Pericardium fibroblast (primary cell): ENCODE measurements at places on chromosomes 4 and X. TPM values are rescaled to one million over a fixed set of nuclear protein-coding genes. Genes with fewer than 3 reads are reported as not detected.

STAP1 gene
- not detected in 2 replicates for total RNA-seq

NCAPG gene
- 0.70 and 4.8 TPM in 2 replicates for total RNA-seq

RAB41 gene
- total RNA-seq: not detected in 2 replicates

SEC24B gene
- 19.5 and 22.8 TPM in 2 replicates for total RNA-seq

HMX1 gene
- total RNA-seq: not detected in 2 replicates

BMPR1B gene
- 0.70 and 1.8 TPM in 2 replicates for total RNA-seq

GYG2 gene
- total RNA-seq: 7.5 and 7.7 TPM in 2 replicates

GYPE gene
- 0.93 and 1.1 TPM in 2 replicates for total RNA-seq

MAGEA11 gene
- not detected in 2 replicates for total RNA-seq

SPIN2A gene
- total RNA-seq: 0.09 and 1.4 TPM in 2 replicates

FAM47A gene
- not detected in 2 replicates for total RNA-seq

STATH gene
- total RNA-seq: not detected in 2 replicates

DCAF4L1 gene
- not detected in 2 replicates for total RNA-seq

TMSB15A gene
- total RNA-seq: 1.8 TPM in 1 of 2 replicates, not detected in the other

PDZD4 gene
- 1.0 and 5.1 TPM in 2 replicates for total RNA-seq

CSAG2 gene
- total RNA-seq: not detected in 2 replicates

SLC9B1 gene
- total RNA-seq: 0.23 and 0.26 TPM in 2 replicates

PNMA3 gene
- total RNA-seq: not detected in 2 replicates

EREG gene
- total RNA-seq: under 0.01 and 0.12 TPM in 2 replicates

SSX2 gene
- not detected in 2 replicates for total RNA-seq

LCORL gene
- total RNA-seq: 4.8 and 9.0 TPM in 2 replicates

SPIN2B gene
- total RNA-seq: 7.0 and 13.8 TPM in 2 replicates

GLOD5 gene
- total RNA-seq: not detected in 2 replicates

GSX2 gene
- not detected in 2 replicates for total RNA-seq

LUZP4 gene
- not detected in 2 replicates for total RNA-seq

TGIF2LX gene
- total RNA-seq: not detected in 2 replicates

FOXR2 gene
- not detected in 2 replicates for total RNA-seq

FAM241A gene
- total RNA-seq: 1.6 and 2.0 TPM in 2 replicates

SMIM31 gene
- total RNA-seq: not detected in 2 replicates

PDHA2 gene
- not detected in 2 replicates for total RNA-seq

PLAC1 gene
- total RNA-seq: 0.43 and 0.93 TPM in 2 replicates

VCX gene
- not detected in 2 replicates for total RNA-seq

ZNF732 gene
- not detected in 2 replicates for total RNA-seq

AFF2 gene
- 0.34 and 0.35 TPM in 2 replicates for total RNA-seq

TRAM1L1 gene
- 0.94 and 1.6 TPM in 2 replicates for total RNA-seq

ARR3 gene
- total RNA-seq: not detected in 2 replicates

NHS gene
- 0.12 and 0.17 TPM in 2 replicates for total RNA-seq

PPP2R2C gene
- total RNA-seq: not detected in 2 replicates

TRPC5OS gene
- not detected in 2 replicates for total RNA-seq

PRKG2 gene
- total RNA-seq: 4.3 and 5.8 TPM in 2 replicates

PARM1 gene
- 0.77 and 7.7 TPM in 2 replicates for total RNA-seq

DSPP gene
- not detected in 2 replicates for total RNA-seq

CXorf38 gene
- total RNA-seq: 5.1 and 7.0 TPM in 2 replicates

IBSP gene
- total RNA-seq: not detected in 2 replicates

REELD1 gene
- total RNA-seq: not detected in 2 replicates

CLGN gene
- total RNA-seq: 0.43 and 0.47 TPM in 2 replicates

AREG gene
- 0.51 and 1.1 TPM in 2 replicates for total RNA-seq

SOX3 gene
- total RNA-seq: not detected in 2 replicates

OTC gene
- total RNA-seq: not detected in 2 replicates
